Breast epithelium (tissue), 4 donors: ENCODE measurements at places on chromosomes 12 and 14.

DNA sequence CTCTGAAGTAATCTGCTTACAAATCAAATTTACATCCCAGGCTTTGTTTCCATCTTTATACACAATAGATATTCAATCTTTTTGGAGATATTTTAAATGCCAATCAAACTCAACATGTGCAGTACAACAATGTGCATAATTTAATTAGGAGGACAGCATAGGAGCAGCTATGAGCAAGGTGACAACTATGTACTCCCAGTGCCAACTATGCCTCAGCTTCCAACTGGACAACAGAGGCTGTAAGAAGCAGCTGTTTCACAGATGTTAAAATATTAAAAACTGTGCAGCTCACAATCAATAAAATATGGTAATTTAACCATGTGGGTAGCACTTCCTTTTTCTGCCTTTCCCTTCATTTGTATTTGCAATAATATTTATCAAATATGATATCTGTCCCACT is 99.9 kb downstream of the ST8SIA1 start:
- DNase-seq: no peak

DNA sequence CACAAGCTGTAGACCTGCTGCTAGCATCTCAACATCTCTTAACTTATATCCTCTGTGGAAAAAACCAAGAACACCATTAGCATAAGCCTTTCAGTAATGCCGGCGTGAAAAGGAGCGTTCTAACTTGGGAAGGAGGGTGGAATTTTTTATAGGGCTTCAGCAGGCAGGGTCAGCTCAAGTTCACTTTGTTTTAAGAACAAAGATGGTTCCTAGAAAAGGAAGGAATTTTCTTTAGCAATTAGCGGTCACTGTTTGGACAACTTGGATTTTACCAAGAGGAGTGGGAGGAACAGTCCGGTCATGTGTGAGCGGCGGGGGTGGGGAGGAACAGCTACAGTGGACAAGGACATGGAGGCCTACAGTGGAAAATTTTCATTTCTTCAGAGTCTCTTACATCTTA is 35.9 kb downstream of the BBS10 start:
- no peak for DNase-seq

GRCh38 chr12:104495786-104496185 is 39.0 kb downstream of the CHST11 start:
- DNase-seq: no peak

DNA sequence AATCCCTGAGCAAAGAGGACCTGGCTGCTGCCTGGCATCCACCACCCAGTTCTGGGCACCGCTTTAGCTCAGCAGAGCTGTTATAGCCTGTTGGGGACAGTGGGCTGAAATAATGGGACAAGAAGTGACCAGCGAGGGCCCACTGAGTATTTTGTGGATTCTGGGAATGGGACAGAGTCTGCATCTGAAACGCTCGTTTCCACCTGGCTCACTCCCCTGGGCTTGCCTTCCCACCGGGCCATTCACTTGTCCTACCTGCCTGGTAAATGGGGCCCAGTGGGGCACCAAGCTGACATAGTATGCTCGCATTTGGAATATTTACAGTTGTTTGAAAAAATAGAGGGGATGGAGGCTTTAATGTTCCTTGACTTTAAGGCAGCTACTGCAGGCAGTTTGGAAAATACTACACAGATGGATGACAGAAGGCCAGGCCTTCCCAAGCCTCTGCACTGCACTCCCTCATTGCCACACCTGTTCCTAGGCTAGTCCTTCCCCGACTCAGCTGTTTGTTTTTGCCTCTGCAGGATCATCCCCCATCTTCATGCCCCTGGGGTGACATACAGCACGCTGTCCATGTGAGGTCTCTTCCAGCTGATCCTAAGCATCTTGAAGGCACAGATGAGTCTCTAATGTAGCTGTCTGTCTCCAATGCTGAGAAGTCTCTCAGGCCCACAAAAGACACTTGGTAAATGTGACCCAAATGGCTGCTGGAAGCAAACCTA is 61.3 kb upstream of the DICER1 start:
- no peak for DNase-seq

DNA sequence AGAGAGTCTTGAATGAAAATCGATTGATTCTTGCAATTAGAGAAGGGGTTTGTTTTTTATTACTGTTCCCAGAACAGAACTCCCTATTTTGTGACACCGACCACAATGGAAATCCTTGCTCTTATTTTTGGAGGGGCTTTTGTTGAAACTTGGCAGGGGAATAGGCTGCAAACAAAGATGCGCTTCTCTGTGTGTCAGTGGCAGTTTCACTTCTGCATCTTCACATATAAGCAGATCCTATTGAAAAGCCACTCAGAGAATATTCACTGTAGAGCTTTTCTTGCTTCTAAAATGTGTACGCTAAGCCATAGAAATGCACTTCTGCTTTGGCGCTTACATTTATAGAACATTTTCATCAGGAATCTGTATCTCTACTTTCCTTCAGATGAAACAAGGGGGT is 1822.4 kb upstream of the SEL1L start:
- DNase-seq: no peak

- no peak for DNase-seq
These were observed 30.8 kb downstream of the NCOR2 start for GRCh38 chr12:124536641-124537040.

- DNase-seq: no peak
These were observed 27.7 kb upstream of the ETFBKMT start for GRCh38 chr12:31631809-31632208.

GRCh38 chr12:106907411-106907810 is 48.3 kb upstream of the TMEM263 start:
- no peak for DNase-seq

- no peak for DNase-seq
These were observed 55.2 kb downstream of the EFCAB11 start for GRCh38 chr14:89899291-89899690.

DNA sequence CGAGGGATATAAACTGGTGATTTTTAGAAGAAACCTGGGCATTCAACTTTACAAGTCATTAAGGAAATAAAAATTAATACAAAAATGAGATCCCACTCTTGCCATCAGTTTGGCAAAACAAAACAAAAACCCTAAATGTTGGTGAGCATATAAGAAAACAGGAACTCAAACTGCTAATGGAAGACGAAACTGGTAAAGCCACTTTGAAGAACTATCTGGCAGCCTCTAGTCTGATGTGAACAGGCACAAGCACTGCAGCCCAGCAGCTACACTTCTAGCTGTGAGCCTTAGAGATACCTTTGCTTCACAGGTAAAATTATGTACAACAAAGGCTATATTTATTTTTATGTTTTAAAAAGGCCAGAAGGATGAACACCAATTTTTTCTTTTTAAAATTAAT is 459.6 kb downstream of the ZFP36L1 start:
- no peak for DNase-seq

- no peak for DNase-seq
These were observed 549.4 kb upstream of the ATP2B1 start for GRCh38 chr12:90257927-90258624.

DNA sequence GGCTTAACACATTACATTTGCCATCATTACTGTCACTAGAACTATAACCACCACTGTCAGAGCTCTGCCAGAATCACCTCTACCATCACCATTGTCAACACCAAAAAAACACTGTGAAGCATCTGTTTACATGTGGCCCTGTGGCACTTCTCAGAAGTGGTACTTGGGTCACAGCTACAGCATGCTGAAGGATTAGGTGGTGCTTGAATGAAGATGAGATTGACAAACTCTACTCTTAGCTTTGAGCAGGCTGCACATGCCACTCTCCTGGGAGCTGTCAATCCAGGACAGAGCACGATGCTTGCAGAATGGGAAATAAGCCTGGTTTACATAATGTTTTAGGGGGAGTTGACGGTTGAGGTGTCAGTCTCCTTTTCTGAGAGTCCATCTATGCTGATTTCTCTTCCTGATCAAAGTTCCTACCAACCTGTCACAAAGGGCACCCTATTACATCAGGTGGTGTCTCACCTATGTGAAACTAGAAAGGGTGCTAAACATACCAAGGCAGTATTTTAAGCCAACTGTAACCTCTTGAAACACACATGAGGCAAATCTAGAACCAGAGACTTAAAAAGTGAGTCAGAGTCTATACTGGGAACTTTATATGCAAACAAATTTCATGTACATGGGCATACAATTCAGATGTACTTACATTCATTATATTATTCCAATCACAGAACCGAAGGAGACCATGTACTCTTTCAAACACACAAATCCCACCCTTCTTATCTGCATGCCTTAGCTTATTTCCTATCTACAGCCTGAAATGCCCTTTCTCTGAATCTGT is 258.7 kb downstream of the EMP1 start:
- DNase-seq: no peak

DNA sequence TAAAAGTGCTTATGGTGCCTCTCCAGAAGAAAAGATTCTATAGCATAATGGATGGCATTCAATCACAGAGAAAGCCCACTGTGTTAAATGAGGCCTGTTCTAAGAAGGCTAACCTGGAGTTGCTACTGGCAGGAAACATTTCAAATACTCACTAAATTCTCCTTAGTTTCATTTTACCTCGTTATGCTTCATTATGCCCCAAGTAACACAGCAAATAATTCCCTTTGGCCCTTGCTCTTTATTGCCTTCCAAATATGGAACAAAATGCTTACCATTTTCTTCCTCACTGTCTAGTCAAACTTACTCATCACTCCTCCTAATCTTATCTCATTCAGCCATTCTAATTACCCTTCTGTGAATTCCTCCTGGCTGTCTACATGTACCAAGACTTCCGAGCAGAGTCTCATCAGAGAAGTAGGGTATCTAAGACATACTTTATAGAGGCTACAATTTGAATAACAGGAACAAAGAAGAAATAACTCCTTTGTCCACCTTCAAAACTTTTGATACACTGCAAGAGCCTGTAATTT is 292.1 kb upstream of the CLEC14A start:
- no peak for DNase-seq

DNA sequence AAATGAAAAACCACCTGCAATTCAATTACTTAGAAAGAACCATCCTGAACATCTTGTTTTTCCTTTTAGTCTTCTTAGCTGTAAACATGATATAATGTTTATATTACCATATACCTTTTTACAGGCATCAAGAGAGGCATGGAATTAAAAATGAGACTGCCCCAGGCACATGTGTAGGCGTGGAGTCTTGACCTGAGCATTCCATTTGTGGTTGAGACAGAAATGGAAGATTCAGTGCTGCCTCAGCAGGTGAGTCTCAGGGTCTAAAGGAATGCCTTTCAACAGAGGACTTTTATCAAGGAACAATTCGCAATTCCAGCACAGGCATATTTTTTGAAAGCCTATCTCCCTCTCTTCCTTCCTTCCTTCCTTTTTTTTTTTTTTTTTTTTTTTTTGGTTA is 8.0 kb upstream of the NANOGNB start:
- no peak for DNase-seq

DNA sequence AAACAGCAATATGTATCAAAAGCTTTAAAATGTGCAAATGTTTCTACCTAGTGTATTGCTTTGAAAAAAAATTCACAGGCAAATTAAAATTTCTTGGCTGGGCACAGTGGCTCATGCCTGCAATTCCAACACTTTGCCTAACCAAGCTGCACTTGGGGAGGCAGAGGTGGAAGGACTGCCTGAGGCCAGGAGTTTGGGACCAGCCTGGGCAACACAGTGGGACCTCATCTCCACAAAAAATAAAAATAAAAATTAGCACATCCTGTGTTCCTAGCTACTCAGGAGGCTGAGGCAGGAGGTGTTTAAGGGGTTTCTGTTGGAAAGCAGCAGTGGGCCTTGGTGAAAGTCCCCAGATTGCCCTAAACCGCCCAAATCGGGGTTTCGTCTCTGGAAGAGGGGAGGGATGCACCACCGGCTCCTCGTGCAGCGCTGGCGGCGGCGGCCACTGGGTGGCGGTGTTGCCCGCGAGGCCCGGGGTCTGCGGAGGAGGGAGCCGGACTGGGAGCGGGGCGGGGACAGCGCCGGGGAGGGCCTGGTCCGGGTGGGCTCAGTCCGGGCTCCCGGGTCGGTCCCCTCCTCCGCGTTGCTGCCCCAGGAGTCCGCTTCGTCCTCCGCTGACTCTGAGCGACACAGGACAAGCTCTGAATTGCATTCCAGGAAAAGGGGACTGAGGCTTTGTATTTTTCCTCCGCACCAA is 265.6 kb downstream of the AACS start:
- peak; percentile 56 for DNase-seq

DNA sequence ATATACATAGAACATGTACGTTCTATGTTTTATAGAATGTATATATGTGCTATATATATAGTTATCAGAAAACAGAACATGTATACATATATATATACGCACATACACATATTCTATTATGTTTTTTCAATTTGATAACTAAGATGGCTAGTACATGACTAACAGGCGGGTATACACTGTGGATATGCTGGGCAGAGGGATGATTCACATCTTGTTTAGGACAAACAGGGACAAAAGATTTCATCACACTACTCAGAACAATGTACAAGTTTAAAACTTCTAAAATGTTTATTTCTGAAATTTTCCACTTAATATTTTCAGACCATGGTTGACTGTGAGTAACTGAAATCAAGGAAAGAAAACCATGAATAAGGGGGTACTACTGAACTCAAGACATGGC is 17.4 kb downstream of the TIMELESS start:
- DNase-seq: no peak

DNA sequence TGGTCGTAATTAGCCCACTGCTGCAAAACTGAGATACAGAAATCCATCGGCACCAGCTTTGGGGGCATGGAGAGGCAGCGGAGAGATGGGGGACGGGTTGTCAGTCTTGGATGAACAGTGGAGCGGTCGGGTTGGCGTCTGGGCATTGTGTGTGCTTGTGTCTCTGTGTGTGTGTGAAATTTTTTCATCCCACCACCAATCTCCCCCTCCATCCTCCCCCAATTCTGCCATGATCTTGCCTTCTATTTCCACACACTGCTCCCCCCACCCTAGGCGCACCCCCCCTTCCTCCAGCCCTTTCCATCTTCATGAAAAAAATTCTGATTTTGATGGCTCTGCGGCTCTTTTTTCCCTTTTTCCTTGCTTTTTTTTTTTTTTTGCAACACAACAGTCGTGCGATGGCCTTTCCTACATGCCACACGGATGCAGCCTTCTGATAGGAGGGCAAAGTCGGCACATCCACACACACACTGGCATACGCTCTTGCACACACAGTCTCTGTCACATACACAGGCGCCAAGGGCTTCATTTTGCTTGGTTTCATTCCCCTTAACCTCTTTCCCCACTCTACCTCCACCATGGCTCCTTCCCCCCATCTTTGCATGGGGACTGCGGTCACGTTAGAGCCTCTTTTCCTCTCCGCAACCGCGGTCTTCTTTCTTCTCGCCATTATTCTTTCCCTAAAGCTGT is 3.3 kb downstream of the NRXN3 start:
- DNase-seq: no peak

DNA sequence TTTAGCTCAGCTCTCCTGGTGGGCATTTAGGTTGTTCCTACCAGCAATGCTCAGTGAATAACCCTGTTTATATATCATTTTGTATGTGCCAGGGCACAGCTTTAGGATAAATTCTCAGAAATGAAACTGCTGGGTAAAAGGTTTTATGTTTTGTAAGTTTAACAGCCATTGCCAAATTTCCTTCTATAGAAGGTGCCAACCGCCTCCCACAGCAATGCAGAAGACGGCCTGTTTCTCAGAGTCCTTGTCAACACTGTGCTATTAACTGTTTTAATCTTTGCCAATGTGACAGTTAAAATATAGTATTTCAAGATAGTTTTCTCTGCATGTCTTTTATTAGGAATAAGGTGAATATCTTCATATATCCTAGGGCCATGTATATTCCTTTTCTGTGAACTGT is 65.0 kb downstream of the PPP1R13B start:
- no peak for DNase-seq
